ENCODE measurements at places on chromosomes 3 and 15.

GRCh38 chr15:59221511-59222505 is 15.2 kb downstream of the LDHAL6B start:
- DNase-seq: no peak

DNA sequence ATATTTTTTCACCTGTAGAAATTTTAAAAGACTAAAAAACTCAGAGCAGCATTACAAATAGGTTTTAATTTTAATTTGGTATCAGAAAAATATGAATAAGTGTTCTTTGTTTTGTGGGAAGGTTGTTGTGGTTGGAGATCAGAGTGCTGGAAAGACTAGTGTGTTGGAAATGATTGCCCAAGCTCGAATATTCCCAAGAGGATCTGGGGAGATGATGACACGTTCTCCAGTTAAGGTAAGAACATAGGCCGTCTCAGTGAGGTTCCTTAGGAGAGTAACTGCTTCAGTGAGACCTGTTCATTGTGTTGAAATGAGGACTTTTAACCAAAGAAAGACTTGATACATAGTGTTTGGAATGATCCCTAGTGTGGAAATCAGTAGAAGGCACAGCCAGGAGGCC is 44.8 kb downstream of the OPA1 start:
- no peak for DNase-seq

GRCh38 chr15:77426871-77427270 is 6.2 kb downstream of the HMG20A start:
- no peak for DNase-seq

DNA sequence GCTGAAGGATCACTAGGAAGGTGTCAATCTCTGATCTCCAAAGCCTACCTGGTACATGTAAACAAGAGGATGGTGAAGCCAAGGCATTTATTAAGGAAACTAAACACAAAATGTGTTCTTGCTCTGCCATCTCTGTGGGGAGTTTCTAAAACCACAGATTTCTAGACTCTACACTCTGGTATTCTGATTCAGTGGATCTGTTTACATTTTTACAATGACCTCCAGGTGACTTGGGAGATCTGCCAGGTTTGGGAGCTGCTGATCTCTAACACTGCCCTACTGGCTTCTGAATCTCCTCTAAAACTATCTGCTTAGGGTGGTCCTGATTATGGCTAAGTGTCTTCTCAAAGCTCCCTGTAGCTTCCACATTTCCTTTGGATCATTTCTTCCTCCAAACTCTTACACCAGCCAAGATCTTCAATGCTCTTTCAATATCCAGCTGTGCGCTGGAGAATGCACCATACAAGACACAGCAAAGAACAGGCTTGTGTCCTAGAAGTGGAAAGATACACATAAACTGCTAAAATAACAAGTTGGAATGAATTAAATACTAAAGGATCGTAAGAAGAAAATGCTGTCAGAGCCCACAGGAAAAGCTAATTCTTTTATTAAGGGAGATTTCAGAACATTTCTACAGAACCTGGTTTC is 72.7 kb downstream of the GREM1 start:
- DNase-seq: no peak

DNA sequence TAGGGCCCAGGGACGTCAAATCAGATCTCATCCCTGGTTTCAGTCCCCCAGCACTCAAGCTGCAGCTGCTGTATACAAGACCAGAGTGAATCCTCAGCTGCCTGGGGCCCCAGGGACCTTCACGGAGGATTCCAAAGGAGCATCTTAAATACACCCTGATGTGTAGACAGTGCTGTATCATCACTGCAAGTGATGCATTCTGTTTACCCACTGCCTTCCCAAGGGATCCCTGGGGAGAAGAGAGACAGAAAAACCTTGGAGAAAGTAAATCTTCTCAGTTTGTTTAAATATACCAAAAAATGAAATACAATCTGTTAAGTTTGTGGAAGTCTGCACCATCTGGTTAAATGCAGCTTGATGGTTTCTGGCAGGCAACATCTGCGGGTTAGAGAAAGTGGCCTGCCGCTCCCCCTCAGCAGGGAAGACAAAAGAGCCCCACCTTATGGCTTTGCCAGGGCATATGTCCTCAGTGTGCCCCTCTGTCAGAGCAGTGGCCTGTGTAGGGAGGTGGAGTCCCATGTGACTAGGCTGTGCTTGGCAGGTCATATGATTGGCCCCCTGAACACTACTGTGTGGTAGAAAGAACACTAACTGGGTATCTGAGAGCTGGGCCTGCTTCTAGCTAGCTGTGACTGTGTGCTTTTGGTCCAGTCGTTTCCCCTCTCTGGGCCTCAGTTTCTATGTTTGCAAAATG is 222.2 kb upstream of the TRIM42 start:
- DNase-seq: no peak

DNA sequence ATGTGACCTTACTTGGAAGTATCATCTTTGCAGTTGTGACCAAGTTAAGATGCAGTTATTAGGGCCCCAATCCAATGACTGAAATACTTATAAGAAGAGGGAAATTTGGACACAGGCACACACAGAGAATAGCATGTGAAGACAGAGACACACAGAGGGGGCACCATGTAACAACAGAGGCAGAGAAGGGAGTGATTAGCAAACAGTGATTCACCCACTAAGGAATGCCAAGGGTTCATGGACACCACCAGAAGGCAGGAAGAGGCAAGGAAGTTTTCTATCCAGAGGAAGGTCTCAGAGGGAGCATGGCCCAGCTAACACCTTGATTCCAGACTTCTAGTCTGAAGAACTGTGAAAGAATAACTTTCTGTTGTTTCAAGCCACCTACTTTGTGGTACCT is 25.0 kb downstream of the SIDT1 start:
- DNase-seq: no peak

DNA sequence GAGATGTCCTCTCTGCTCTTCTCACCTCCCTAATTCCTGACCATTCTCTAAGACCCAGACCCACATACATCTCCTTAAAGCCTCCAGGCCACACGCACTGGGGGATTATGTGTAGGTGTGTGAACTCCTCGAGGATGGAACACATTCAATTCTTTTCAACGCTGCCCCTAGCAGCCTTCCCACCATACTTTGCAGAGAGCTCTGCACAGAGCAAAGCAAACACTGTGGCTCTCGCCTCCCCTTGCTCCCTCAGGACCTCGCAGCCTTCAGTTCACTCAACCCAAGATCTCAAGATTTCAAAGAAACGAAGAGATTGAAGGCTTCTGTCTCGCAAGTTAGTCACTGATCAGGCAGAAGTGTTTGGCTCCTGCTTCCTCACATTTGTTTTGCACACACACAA is 6.0 kb downstream of the ACTC1 start:
- no peak for DNase-seq

DNA sequence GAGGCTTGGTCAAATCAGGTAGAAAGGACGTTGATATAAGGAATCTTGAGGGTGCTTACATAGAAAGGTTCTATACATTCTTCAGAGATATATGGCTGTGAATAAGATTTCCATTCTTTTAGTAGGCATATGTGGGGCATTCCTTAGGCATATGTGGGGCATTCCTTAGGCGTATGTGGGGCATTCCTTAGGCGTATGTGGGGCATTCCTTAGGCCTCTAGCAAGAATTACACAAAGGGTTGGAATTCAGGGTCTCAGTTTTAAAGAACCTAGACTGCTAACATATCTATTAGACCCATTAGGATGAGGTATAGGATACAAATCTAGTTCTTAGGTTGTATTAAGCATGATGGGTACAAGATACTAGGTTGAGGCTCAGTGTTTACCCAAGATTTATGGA is 607.8 kb downstream of the SI start:
- DNase-seq: no peak

GRCh38 chr3:158847452-158847821 is 45.6 kb downstream of the MFSD1 start:
- DNase-seq: no peak

DNA sequence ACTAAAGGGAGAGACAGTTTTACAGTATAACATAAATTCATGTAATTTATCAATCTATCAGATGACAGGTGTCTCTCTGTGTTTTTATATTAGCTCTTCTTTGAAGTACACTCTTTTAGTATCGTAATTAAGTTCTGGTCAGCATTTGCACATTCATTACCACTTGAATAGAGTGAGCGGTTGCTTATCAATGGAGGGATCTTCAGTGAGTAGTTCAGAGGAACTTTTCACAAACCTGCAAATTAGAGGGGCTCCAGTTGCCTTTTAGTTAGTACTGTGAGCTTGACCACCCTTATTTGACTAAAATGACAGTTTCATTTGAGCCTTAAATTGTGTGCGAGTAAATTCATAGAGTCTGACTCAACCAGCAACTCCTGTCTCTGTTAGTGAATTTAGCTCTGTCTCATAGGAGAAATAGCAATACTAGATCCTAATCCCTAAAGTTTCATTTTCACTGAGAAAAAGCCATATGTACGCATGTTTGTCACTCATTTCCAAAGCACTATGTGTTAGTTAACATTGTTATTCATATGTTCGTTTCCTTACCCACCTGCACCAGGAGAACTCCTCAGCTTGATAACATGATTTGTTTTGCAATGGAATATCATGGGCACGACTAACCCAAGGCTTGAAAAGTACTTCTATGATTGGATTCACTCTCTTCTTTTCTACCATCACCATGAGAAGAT is 57.5 kb upstream of the ZBED2 start:
- DNase-seq: no peak

GRCh38 chr3:24254649-24255048 is 240.0 kb downstream of the THRB start:
- DNase-seq: no peak

DNA sequence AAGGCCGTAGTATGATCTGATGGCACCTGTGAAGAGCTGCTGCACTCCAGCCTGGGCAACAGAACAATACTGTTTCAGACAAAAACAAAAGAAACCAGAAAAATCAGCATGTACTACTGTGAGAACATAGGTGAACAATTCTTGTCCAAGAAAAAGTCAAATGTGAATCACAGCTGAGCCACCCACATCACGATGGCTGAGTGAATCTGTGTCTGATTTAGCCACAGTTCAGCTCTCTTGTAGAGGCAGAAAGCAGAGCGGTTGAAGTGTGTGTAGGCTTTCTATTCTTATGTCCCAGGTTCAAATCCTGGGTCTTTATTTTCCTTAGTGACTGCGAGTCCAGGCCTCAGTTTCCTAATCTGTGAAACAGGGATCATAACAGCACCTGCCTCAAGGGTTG is 4.4 kb upstream of the FURIN start:
- DNase-seq: no peak

DNA sequence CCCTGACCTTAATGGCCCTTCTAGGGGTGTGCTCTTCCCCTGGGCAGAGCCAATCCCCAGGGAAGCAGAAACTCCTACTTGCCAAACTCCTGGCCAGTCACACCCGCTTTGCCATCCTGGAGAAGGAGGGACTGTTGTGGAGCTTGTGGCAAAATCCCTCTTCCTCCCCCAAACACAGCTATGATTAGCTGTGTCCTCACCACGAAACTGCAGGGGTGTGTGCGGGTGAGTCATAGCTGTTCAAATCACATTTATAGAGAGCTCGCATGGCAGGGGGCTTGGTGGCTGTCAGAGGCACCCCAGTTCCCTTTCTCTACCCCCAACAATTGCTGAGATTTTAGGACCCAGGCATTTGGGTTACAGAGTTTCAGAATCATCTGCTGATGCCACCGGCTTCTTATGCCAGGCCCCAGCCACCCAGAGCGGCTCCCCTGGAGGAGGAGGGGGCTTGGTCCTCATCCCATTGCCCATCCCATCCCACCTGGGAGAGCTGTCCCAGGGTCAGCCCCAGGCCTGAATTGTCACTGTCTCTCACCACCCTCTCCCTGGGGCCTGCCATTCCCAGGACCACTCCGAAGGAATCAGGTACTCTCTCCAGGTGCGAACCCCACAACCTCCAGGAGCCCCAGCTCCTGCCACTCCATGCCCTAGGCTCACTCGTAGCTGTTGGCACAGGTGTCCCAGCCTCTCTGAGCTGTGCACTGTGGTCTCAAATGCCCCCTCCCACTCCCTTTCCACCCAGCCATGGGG is 28.8 kb upstream of the MAGEF1 start:
- DNase-seq: no peak

All from CD4-positive, alpha-beta T cell (primary cell).